ENCODE measurements at places on chromosomes 1 and 21.

- DNase-seq: peak; percentile 53
These were observed 1.4 kb downstream of the CXADR start for GRCh38 chr21:17514124-17514845.

- DNase-seq: peak; percentile 94
These were observed 67.5 kb upstream of the PRDX6 start for GRCh38 chr1:173409613-173410012.

GRCh38 chr1:10616696-10617095, 141.9 kb downstream of the PEX14 start:
- DNase-seq: no peak

- peak; percentile 77 for DNase-seq
These were observed 91.2 kb upstream of the JUN start for GRCh38 chr1:58874757-58875755.

DNA sequence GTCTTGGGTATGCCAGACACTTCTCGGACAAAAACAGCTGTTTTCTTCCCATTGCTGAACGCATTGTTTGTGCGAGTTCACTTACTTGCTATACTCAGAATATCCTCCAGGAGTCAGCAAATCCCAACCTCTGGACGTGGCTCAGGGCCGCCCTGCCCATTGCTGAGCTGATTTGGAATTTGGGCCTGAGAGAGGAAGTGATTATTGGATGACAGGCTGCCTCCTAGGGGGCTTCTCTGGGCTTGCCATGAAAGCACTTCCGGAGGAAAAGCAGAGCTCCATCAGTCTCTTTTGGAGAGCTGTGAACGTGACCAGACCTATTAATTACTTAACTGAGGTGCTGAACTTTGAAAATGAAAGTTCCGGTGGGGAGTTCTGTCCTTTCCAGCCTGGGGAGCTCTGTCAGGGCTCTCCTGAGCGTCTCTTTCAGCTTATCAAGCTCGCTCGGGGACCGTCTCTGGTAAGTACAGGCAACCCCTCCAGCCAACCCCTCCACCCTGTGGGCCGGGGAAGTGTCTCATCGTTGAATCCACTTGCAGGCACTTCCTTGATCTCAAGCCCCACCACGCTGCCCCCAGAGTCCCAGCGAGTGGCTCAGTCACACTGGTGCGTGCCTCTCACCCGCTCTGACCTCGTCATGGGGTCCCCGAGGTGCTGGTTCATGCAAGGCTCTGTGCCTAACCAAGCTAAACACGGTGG, 76.9 kb downstream of the CLIC6 start:
- peak; percentile 59 for DNase-seq

DNA sequence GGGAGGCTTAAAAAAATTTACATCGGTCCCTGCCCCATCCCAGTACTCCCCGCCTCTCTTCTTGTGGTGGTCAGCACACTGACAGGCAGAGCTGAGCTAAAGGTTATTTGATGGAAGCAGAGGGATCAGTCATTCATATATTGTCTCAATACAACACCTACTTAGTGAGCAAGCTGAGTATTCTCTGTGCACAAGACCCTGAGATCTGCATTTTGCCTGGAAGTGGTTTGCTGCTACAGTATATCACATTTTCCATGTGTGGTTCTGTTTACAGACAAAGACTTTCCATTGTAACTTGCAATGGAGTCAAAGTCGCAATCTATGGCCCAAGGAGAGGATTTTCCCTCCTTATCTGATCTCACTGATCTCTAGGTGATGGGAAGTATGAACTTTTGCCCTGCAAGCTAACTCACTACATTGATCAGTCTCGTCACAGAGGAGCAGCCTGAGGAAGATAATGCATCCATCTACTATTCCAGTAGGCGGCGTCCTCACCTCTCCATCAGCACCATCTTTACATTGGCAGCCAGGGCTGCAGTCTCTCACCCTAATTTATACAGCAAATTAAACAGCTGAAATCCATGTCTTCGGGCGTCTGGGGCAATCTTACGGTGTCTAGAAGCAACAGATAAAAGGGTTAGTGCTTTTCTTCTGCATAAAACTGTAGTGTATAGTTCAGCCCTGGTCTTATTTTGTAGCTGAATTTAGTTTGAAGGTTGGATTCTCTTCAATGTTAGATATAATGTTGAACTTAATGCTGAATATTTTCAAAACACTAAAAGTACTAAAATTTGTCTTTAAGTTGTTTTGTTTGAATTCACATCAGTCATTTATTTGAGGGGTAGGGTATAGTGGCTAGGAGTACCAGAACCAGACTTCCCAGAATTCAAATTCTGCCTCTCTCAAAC, 3.2 kb upstream of the TRAF5 start:
- DNase-seq: no peak

DNA sequence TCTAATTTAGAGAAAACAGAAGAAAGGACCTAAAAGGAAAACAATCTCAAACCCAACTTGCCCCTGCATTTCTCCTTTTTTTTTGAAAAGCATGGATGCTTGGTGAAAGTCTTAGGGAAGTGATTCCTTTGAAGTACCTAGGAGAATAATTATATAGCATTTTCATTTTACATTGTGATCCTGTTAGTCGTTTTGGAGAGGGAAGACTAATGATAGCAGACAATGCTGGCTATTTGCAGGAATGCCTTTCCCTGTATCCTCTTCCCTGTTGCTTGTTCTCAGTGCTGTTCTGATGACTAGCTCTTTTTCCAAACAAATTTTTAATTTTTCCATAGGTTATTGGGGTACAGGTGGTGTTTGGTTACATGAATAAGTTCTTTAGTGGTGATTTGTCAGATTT, 53.9 kb downstream of the LAMC1 start:
- DNase-seq: no peak

- DNase-seq: no peak
These were observed 157.0 kb upstream of the ZNHIT6 start for GRCh38 chr1:85865213-85865612.

DNA sequence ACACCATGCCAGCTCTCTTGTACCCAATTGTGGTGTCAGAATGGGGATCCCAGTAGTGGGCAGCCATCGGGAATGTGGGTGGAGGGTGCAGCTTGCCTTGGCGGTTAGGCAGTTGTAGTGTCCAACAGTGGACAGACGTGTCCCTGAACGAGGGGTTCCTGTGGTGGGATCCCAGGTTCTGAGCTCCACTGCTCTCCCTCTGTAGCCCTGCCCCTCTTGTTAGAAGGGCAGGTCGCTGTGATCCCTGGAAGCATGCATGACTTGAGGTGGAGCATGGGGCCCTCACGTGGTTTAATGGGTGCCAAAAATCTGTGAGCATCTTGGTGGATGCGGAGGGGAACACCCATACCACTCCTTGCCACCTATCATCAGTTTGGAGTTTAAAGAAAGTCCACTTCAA, 4.3 kb downstream of the GALNT2 start:
- no peak for DNase-seq

- DNase-seq: no peak
These were observed 602 bp downstream of the KIAA0319L start for GRCh38 chr1:35556484-35557117.

DNA sequence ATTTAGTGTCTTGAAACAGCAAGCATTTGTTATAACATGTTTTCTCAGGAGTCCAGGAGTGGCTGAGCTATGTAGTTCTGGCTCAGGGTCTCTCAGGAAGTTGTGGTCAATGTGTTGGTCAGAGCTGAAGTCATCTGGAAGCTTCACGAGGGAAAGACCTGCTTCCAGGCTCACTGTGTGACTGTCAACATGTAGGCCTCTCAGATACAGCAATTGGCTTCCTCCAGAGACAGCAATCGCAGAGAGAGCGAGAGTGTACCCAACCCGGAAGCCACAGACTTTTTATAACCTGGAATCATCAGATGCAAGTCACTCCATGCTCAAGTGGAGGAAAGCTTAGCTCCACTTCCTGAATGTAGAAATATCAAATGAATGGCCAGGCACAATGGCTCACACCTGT, 40.9 kb downstream of the TNFRSF9 start:
- peak; percentile 79 for DNase-seq

DNA sequence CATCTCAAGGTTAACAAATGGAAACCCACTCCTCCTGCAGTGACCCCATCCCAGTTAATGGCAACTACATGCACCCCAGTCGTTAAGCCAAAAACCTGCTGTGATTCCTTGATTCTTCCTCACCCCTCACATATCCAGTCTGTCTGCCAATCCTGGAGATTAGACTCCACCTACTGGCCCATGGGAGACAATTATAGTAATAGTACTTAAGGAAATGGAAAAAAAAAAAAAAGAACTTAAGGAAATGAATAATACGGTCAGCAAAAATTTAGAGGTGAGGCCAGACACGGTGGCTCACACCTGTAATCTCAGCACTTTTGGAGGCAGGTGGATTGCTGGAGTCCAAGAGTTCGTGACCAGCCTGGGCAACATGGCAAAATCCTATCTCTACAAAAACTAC, 7.0 kb downstream of the NOL9 start:
- no peak for DNase-seq

DNA sequence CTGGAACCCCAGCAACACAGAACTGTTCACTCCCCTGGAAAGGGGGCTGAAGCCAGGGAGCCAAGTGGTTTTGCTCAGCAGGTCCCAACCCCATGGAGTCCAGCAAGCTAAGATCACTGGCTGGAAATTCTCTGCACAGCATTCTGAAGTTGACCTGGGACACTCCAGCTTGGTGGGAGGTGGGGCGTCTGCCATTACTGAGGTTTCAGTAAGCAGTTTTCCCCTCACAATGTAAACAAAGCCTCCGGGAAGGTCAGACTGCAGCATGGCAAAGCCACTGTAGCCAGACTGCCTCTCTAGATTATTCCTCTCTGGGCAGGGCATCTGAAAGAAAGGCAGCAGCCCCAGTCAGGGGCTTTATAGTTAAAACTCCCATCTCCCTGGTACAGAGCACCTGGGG, 59.7 kb downstream of the INKA2 start:
- no peak for DNase-seq

DNA sequence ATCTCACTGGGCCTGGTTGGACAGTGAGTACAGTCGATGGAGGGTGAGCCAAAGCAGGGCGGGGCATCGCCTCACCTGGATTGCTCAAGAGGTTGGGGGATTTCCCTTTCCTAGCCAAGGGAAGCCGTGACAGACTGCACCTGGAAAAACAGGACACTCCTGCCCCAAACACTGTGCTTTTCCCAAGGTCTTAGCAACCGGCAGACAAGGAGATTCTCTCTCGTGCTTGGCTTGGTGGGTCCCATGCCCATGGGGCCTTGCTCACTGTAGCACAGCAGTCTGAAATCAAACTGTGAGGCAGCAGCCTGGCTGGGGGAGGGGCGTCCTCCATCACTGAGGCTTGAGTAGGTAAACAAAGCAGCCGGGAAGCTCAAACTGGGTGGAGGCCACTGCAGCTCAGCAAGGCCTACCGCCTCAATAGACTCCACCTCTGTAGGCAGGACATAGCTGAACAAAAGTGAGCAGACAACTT, 11.3 kb downstream of the C1orf105 start:
- DNase-seq: no peak

Measured in astrocyte (in vitro differentiated cells and primary cell).